Heart left ventricle (tissue), 16 donors: ENCODE measurements at places on chromosomes 11 and 22.

- no peak for DNase-seq
Observed at GRCh38 chr11:108486331-108486730, 11.9 kb downstream of the POGLUT3 start.

DNA sequence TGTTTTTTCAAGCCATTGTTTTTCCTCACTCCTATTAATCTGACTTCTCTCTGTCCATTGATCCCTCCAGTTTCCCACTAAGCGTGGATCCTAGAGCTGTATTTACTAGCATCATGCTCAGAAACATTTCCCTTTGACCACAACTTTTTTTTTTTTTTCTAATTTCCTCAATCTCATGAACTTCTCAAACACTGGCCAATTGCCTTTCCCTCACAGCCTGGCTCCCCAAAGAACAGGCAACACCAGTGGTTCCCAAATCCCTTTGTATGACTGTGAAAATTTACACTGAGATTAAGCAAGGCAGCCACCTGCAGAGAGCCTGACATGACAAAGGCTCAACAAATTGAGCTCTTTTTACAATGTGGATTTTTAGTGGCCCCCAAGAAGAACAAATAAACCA lies 1.4 kb upstream of the TPP1 start:
- DNase-seq: no peak

- no peak for DNase-seq
Observed at GRCh38 chr11:4025248-4025966, 69.2 kb upstream of the RRM1 start.

GRCh38 chr11:74683941-74684481 lies 47.2 kb downstream of the CHRDL2 start:
- DNase-seq: no peak

GRCh38 chr11:114044042-114044871 lies 15.3 kb upstream of the ZBTB16 start:
- DNase-seq: peak; percentile 63

DNA sequence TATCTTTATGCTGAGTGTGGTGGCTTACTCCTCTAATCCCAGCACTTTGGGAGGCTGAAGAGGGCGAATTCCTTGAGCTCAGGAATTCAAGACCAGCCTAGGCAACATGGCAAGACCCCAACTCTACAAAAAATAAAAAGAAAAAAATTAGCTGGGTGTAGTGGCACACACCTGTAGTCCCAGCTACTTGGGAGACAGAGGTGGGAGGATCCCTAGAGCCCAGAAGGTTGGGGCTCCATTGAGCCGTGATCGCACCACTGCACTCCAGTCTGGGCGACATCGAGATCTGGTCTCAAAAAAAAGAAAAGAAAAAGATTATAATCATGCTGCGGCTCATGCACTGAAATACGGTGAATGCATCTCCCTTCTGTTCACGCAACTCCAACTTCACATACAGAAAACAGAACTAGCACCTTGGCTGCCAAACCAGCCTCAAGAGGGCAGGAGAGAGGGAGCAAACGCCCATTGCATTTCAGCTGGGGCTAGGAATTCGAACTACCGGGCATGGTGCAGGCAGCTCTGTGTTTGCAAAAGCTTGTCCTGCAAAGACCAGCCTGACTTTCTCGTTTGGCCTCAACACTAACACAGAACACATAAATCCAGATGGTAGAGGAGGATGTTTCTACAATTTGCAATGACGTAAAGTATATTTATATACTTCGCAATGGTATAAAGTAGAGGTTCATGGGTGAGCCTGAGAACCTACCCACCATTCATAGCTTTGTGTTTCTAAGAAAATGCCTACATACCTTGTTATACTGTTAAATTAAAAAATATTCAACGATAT lies 6.3 kb upstream of the SYNGR1 start:
- DNase-seq: peak; percentile 44

DNA sequence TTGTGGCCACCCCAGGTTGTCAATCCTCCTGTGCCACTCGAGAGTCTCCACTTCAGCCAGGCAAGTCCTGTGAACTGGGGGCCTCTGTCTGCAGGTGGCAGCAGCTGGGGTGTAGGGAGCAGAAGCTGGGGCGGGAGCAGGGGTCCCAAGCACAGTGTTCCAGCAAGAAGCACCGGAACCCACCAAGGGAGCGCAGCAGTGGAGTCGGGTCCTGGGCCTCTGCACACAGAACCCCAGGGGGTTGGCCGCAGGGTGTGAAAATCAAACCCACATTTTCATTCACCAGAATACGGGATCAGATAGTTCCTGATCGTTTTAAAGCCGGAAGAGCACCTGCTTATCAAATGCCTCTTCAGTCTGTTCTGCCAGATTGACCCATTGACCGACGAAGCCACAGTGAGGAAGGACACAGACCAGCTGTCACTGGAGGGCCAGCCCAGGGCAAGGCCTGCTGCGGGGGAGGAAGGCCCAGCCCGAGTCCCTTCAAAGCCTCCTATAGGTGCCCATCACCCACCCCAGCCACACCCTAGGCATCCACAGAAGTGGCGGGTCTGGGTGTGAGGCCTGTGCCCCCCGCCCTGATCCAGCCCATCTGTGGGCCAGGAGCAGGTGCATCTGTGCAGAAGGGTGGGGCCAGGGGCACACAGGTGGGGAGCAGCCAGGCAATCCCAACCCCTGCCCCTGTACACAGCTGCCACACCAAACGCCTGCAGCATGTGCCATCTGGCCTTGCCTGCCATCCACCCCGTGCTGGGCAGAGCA lies 34.1 kb downstream of the RSPH14 start:
- no peak for DNase-seq

DNA sequence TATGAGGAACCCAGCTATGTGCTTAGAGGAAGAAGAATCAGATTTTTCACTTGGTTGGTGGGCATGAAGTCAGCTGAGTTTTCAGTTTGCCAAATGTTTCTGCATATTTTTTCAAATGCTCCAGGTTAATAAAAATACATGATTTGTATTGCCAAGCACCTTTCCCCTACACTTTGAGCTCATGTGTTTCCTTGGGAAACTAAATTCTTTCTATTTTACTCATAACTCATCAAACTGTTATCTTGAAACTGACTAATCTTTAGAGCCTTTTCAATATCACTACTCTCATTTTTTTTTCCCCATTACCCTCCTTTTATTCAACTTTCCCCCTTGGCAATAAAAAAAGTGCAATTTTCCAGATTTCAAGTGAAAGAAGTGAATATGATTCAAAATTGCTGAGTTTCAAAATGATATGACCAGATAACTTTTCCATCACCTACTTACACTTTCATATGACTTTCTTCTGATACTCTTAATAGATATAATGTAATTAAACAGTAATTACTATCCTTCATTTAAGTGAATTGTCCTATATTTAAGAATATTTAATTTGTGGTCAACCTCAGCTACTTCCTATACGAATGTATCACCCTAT lies 91.9 kb upstream of the SOX6 start:
- no peak for DNase-seq

DNA sequence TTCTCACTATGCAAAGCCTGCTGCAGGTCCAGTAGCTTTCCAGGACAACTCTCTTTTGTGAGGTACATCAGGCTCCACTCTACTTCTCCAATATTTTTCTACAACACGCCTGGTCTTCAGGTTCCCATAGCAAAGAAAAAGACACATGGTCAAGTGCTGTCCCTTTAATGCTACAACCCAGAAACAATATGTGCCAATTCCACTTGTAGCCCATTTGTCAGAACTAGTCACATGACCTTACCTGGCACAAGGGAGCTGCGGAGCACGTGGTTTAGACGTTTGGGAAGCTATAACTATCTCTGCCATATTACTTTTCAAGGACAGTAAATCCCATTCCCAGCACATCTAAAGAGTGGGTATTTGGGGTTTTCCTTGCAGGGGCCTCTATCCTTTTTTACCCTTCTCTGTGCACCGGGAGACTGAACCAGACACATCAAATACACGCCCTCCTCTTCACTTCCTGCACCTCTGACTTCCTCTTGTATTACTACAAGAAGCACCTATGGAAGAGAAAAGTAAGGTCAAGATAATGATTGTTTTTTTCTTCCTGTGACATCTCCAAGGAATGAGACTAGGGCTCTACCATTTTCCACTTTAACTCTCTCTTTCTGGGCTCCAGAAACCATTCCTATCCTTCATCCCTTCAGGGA lies 237.6 kb downstream of the ETS1 start:
- no peak for DNase-seq

GRCh38 chr11:57541169-57541568 lies 3.8 kb downstream of the SMTNL1 start:
- no peak for DNase-seq

DNA sequence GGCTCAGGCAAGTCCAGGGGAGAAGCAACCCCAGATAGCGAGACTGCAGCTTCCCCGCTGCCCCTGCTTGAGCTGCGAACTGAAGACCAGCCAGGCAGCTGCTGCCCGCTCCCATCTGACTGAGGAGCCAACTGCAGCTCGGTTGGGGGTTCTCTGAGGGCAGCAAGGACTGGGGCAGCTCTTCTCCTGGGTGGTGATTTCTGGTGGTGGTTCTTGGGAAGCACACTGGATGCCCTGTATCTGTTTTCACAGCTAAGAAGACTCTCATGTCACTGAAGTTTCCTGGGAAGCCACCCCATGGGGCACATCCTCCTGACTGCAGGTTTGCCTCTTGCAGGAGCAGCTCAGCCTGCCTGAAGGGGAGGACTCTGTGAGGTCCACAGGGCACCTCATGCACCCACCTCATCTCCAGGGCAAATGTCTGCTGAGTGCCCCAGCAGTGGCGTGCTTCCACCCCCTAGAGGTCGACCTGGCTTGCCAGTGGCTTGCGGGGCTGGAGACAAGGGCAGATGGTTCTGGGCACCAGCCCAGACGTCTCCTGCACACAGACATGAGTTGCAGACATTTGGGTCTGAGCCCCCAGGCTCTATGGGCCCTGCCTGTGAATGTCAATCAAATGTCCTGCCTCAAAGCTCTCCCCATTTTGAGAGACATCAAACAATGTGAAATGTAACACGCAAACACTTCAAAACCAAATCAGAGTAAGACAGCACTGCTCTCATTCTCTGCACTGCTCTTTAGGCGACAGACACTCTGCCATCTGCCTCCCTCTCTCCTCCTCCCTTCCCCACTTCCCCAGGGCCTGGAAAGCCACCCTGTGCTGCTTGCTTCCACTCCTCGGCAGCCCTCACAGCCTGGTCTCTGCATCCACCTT lies 800.9 kb downstream of the BRD1 start:
- DNase-seq: no peak

GRCh38 chr11:2538951-2539350 lies 94.1 kb downstream of the KCNQ1 start:
- no peak for DNase-seq
